ENCODE measurements at places on chromosomes 1 and 21.

- no peak for DNase-seq
Measured at GRCh38 chr1:100699744-100700143, 19.8 kb upstream of the VCAM1 start.

GRCh38 chr1:121595089-121595488 lies 410.3 kb downstream of the SRGAP2C start:
- DNase-seq: no peak

DNA sequence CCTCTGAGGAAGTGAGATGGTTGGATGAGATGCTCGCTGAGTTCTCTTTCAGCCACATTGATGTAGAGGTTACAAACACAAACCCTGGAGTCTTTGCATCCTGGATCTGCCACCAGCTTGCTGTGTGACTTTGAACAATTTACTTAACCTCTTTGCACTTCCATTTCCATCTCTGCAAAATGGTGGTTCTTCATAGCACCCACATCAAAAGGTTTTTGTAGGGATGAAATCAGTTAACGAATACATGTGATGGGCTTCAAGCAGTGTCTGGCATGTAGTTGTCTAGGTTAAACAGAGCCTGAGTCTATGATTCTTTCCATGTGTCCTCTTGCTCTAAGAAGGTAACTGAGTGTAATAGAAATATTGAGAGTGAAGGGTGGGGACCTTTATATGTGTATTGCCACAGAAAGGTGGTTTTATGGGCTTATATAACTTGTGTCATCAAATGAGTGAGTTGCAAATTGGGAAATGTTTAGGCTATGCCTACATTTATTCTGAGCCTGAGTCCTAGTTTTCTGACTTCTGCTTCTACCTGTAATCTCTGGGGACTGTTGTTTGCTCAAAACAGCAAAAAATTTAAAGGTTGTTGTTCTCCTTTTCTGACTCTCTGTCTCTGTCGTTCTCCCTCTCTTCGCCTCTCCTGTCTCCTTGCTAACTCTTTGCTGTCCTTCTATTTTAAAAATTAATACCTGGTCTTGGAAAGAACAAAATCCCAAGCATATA lies 27.3 kb upstream of the LRRN2 start:
- no peak for DNase-seq

- DNase-seq: no peak
Measured at GRCh38 chr1:94279462-94279861, 42.1 kb upstream of the ARHGAP29 start.

GRCh38 chr21:31974454-31974985 lies 101.7 kb downstream of the HUNK start:
- DNase-seq: no peak

DNA sequence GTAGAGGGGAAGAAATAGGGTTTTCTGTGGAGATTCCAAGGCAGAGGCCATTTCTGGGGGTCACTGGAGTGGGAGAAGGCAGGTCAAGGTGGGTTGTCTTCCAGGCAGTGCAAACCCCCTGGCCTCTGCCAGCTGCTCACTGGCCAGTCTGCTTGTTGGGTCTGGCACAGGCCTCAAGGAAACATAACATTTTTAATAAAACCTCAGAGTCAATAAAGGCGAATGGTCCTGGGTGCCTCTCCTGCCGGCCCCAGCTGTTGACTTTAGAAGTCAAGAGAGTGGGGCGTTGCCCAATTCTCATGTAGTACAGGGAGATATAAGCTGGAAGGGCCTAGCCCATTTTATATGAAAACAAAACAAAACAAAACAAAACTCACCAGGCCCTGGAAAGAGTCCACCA lies 36.6 kb downstream of the RUNX3 start:
- no peak for DNase-seq

- no peak for DNase-seq
Measured at GRCh38 chr1:232789651-232790050, 15.6 kb upstream of the MAP10 start.

- no peak for DNase-seq
Measured at GRCh38 chr1:20431176-20431460, 54.9 kb downstream of the CAMK2N1 start.

DNA sequence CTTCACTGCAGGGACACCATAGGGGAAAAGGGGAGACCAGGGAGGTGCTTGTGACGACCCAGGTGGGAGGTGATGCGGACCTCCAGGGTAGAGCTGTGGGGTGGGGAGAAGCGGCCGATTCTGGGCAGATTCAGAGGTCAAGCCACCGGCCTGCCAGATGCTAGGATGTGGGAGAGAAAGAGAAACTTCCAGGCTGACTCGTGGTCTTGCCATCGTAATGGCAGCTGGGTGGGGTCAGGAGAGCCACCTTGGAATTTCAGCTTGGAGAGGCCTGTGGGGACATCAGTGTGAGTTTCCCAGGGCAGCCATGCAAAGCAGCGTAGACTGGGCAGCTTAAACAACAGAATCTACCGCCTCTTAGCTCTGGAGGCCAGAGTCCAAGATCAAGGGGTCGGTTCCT lies 258.0 kb upstream of the VAMP3 start:
- DNase-seq: no peak

- DNase-seq: no peak
Measured at GRCh38 chr1:27630859-27631491, 4.0 kb downstream of the FGR start.

- DNase-seq: no peak
Measured at GRCh38 chr21:43274946-43275310, 106.1 kb downstream of the CRYAA start.

DNA sequence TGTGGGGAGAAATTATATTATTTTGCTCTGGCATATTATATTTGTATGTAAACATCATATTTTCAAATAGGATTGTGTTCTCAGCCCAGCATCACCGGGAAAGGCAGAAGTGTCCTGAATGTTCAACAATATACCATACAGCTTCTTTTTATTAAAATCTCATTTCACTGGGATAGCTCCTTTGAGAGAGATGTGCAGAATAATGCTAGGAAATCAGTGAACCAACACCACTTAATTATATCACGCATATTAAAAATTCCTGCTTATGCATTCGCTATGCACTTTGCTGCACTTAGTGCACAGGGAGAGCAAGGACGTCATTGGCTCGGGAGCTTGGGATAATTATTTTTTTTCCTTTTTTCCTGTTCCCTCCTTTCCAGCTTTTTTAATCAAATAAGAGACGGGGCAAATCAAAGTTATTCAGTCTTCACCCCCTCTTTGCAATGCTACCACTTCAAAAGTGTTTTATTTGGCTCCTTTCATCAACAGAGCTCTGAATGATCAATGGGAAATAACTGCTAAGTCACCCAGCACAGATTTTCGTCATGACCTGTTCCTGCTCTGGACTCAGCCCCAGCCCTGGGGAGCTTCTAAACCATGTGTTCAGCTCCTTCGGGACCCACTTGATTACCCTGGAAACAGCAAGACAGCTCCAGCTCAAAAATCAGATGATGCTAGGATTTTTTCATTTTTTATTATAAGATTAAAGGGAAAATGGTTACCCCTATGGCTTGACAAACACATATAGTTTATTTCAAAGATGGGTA lies 165.5 kb upstream of the DUSP10 start:
- DNase-seq: no peak

GRCh38 chr1:208526613-208527125 lies 282.5 kb upstream of the PLXNA2 start:
- DNase-seq: no peak

- peak; percentile 17 for DNase-seq
Measured at GRCh38 chr1:219927956-219928790, at the start of gene SLC30A10. Gene SLC30A10 (minus strand): TSS chr1:219928557. CDS start chr1:219928440, 117 bp downstream.

DNA sequence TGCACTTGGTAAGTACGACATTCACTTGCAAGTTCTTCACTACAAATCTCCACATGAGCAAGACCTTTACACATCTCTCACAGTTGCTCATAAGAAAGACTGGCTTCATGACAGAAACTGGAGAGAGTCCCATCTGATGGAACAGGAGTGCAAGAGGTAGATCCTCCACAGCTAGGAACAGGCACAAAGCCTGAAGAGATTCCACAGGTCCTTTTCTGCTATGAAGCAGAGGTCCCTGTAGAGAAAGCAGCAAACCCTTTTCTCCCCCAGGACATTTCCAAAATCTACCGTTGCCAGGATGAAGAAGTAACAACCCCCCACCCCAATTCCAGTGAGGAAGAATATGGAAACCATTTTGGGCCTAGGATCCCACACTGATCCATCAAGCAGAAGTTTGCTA lies 47.3 kb downstream of the EIF4G3 start:
- no peak for DNase-seq

DNA sequence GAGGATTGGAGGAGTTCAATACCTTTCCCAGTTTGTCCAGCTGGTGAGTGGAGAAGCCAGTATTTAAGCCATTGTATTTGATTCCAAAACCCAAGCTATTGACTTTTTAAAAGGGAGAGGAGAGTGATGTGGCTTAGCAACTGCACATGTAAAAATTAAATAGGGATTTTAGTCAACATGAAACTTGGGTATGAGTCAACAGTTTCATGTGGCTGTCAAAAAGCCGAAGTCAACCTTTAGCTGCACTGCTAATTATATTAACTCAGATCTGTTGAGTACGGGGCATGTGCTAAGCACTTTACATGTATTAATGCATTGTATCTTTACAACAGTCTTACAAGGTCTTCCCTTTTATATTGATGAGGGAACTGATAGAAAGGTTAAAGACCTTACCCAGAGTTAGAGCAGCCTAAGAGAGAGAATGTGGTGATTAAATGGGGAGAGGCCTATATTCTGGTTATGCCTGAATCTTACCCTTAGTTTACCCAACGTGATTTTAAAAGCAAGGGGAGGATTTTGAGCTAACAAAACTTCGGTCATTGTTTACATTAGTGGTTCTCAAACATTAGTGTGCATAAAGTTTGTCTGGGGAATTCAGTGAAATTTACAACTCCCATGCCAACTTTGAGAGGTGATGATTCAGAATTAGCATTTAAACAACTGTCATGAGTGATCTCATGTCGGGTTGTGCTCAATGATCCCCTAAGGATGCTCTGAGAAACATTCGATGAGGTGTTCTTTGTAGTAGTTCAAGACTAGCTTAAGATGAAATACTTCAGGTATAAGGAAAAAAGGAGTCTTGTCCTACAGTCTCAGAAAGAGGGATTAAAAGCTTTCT lies 6.9 kb upstream of the SLC35F3 start:
- DNase-seq: no peak
